Mesothelial cell of epicardium (in vitro differentiated cells): ENCODE measurements at places on chromosomes 6 and 20. TPM values are rescaled to one million over a fixed set of nuclear protein-coding genes. Genes with fewer than 3 reads are reported as not detected.

Gene TMEM200A
- 10.6 to 11.3 TPM (median 11.3 TPM) in 3 replicates for total RNA-seq

Gene SPATA25
- 3.2 to 4.0 TPM (median 3.4 TPM) in 3 replicates for total RNA-seq

- no peak for DNase-seq
Observed at GRCh38 chr20:41547221-41547620, 71.0 kb downstream of the CHD6 start.

GRCh38 chr20:44133424-44133823, 53.6 kb downstream of the JPH2 start:
- DNase-seq, result no peak

DNA sequence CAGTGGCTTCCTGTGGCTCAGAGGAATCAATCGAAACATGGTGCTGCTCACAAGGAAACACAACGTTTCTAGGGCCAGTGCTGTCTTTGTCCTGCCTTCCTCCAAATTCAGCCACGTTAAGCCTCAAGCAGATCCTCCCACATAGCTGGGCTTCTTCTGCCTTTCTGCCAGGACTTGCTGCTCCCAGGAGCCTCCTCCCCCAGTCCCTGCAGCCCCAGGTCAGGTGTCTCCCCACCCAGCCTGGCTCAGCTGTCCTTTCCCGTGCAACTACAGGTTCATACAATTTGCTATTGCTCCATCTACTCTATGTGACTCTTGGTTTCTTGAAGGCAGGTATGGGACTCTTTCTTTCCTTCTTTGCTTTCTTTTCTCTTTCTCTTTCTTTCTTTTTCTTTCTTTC, 215.3 kb upstream of the RNF24 start:
- no peak for DNase-seq

DNA sequence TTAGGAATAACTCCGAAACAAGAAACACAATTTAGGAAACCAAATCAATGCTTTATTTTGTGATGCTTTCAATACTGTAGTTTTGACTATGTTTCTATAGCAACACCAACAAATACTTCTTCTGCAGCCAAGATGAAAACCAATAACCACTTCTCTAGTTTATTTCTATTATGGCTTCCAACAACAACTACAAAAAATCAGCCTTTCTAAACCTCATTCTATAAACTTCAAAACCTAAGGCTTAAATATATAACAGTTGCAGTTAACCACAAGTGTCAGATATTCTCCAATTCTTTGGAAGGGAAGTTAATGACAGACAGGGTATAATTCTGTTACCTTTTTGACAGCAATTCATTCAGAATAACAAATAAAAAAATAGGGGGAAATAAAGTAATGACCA, 80.9 kb downstream of the EPB41L2 start:
- DNase-seq, result no peak

DNA sequence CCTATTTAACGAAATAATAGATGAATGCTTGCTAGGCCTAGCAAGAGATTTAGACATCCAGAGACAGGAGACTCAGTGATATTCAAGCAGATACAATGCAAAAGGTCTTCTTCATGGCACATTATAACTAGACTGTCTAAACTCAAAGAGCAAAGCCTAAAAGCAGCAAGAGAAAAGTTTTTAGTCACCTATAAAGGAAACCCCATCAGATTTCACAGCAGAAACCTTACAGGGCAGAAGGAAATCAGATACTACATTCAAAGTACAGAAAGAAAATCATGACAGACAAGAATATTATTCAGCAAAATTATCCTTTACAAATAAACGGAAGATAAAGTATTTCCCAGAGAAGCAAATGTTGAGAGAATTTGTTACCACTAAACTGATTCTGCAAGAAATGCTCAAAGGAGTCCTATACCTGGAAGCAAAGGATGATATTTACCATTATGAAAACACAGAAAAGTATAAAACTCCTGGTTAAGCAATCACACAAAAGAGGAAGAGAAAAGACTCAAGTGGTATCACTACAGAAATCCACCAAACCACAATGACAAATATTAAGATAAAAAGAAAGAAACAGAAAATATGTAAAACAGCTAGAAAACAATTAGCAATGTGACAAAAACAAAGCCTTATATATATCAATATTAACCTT, 333.7 kb downstream of the MEI4 start:
- no peak for DNase-seq

GRCh38 chr6:40896696-40897095, 142.3 kb downstream of the UNC5CL start:
- DNase-seq, result no peak
